ENCODE measurements at places on chromosomes 7 and 10.

GRCh38 chr10:14407567-14407966, 76.8 kb upstream of the FRMD4A start:
- DNase-seq, result no peak
- no peak overlapping the region for H3K4me3 ChIP-seq
- peaks cover 20% of the 10 kb centered on the region for H3K27me3 ChIP-seq
- no peak overlapping the region for H3K27ac ChIP-seq
- no peaks in the 10 kb centered on the region for H3K4me1 ChIP-seq
- no peaks in the 10 kb centered on the region for H3K36me3 ChIP-seq

DNA sequence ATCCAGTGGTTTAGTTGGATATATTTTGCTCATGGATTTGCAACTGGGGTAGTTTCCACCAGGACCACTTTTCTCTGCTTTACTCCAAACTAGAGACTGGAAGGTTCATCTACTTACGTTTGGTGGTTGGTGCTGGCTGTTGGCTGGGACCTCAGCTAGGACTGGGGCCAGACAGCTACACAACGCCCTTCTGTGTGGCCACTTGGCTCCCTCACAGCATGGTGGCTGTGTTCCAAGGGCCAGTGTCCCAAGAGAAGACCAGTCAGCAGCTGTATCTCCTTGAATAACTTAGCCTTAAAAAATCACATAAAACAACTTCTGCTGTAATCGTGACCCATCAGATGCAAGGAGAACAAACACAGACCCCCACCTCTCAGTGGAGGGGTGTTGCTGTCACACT, 4.2 kb upstream of the KCNH2 start:
- no peak overlapping the region for H3K4me3 ChIP-seq
- H3K36me3 ChIP-seq, result no peaks in the 10 kb centered on the region
- H3K27me3 ChIP-seq, result peaks cover 23% of the 10 kb centered on the region
- no peak for DNase-seq
- H3K27ac ChIP-seq, result no peak overlapping the region

GRCh38 chr10:100683004-100683403, 62.4 kb upstream of the PAX2 start:
- H3K4me3 ChIP-seq, result no peak overlapping the region
- no peak for DNase-seq
- H3K4me1 ChIP-seq, result no peaks in the 10 kb centered on the region
- peaks cover 17% of the 10 kb centered on the region for H3K27me3 ChIP-seq

GRCh38 chr10:29240986-29241660, 47.7 kb upstream of the LYZL1 start:
- DNase-seq, result no peak
- H3K4me1 ChIP-seq, result no peaks in the 10 kb centered on the region
- no peak overlapping the region for H3K4me3 ChIP-seq
- H3K27me3 ChIP-seq, result peaks cover 14% of the 10 kb centered on the region

GRCh38 chr7:46208635-46209525, 287.8 kb upstream of the IGFBP3 start:
- no peaks in the 10 kb centered on the region for H3K4me1 ChIP-seq
- no peaks in the 10 kb centered on the region for H3K27me3 ChIP-seq
- no peak for DNase-seq
- H3K36me3 ChIP-seq, result no peaks in the 10 kb centered on the region

DNA sequence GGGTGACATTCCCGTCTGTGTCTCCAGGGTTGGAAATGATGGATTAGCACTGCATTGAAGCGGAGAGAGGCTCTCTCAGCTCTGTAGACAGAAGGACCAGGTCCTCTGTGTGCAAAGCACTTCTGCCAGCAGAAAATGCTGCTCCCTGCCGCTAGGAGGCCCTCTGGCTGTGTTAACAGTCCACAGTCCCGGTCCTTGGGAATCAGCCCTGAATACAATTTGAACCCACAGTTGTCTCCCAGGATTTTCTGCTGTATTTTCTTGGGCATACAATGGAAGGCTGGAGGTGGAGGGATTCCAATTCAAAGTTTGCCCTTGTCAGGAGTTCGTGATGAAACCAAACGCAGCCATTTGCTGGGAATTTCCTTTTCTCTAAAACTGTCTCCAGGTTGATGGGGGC, 205.2 kb downstream of the GLRX3 start:
- DNase-seq, result peak; percentile 18
- no peak overlapping the region for H3K4me3 ChIP-seq
- no peaks in the 10 kb centered on the region for H3K36me3 ChIP-seq

GRCh38 chr7:15555381-15555859, 6.4 kb downstream of the AGMO start:
- no peak for DNase-seq
- H3K27me3 ChIP-seq, result no peaks in the 10 kb centered on the region
- no peak overlapping the region for H3K4me3 ChIP-seq
- H3K36me3 ChIP-seq, result no peaks in the 10 kb centered on the region
- no peak overlapping the region for H3K27ac ChIP-seq

DNA sequence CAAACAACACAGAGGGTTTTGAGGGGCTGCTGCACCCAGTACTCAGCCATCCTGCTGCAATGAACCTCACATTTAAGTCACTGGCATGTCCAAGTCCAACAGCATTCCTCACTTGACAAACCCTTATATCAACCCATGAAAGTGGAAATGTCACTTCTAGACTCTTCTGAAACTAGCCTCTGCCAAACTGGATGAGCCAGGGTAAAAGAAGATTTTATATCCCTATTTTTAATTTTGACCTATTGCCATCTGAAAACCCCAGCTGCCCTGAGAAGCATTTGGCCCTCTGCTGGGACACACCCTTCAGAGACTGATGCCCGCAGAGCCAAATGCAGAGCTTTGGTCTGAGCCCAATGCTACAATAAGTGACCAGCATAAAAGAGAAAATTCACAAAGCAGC, 201.1 kb downstream of the ANK3 start:
- H3K36me3 ChIP-seq, result no peaks in the 10 kb centered on the region
- no peaks in the 10 kb centered on the region for H3K27me3 ChIP-seq
- no peak overlapping the region for H3K4me3 ChIP-seq
- no peaks in the 10 kb centered on the region for H3K4me1 ChIP-seq

DNA sequence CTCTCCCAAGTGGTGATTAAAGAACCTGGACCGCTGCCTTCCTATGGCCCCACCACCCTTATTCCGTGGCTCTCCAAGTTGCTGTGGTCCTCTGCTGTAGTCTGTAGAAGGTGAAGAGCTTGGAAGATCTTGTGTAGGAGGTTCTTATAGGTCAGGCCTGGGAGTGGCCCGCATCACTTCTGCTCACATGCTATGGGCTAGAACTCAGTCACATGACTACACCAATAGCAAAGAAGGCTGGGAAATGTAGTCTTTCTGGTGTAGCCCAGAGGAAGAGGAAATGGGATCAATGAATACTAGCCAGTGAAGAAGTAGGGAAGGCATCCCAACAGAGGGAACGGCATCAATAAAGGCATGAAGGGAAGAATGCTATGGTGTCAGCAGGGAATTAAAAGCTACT, 41.3 kb upstream of the AOAH start:
- no peaks in the 10 kb centered on the region for H3K4me1 ChIP-seq
- no peak overlapping the region for H3K4me3 ChIP-seq
- H3K36me3 ChIP-seq, result no peaks in the 10 kb centered on the region
- no peak overlapping the region for H3K27ac ChIP-seq
- H3K27me3 ChIP-seq, result no peaks in the 10 kb centered on the region
- DNase-seq, result peak; percentile 17

DNA sequence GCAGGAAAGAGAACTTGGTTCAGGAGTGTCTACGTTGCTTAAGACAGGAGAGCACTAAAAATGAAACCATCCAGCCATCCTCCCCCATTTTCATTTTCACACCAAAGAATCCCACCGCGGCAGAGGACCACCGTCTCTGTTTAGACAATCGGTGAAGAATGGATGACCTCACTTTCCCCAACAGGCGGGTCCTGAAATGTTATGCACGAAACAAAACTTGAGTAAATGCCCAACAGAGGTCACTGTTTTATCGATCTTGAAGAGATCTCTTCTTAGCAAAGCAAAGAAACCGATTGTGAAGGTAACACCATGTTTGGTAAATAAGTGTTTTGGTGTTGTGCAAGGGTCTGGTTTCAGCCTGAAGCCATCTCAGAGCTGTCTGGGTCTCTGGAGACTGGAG, 1.4 kb upstream of the IL6 start:
- peaks cover 58% of the 10 kb centered on the region for H3K4me1 ChIP-seq
- H3K36me3 ChIP-seq, result no peaks in the 10 kb centered on the region
- peak; percentile 58 for DNase-seq
- no peak overlapping the region for H3K4me3 ChIP-seq
- peak overlapping the region; percentile 29 for H3K27ac ChIP-seq

GRCh38 chr7:29825775-29826529, 19.6 kb downstream of the WIPF3 start:
- no peak overlapping the region for H3K4me3 ChIP-seq
- H3K27me3 ChIP-seq, result no peaks in the 10 kb centered on the region
- no peak overlapping the region for H3K27ac ChIP-seq
- H3K4me1 ChIP-seq, result no peaks in the 10 kb centered on the region
- no peaks in the 10 kb centered on the region for H3K36me3 ChIP-seq

- H3K36me3 ChIP-seq, result peaks cover 53% of the 10 kb centered on the region
- DNase-seq, result peak; percentile 44
- no peak overlapping the region for H3K4me3 ChIP-seq
- no peaks in the 10 kb centered on the region for H3K27me3 ChIP-seq
- H3K4me1 ChIP-seq, result no peaks in the 10 kb centered on the region
- H3K27ac ChIP-seq, result no peak overlapping the region
Measured at GRCh38 chr7:50595491-50596102, 30.4 kb upstream of the DDC start.

GRCh38 chr10:76492026-76492425, 1060.6 kb downstream of the LRMDA start:
- H3K27ac ChIP-seq, result no peak overlapping the region
- no peak for DNase-seq
- H3K27me3 ChIP-seq, result no peaks in the 10 kb centered on the region
- no peak overlapping the region for H3K4me3 ChIP-seq
- no peaks in the 10 kb centered on the region for H3K4me1 ChIP-seq

GRCh38 chr7:105346593-105347322, 42.0 kb downstream of the SRPK2 start:
- no peak overlapping the region for H3K4me3 ChIP-seq
- no peaks in the 10 kb centered on the region for H3K27me3 ChIP-seq
- H3K36me3 ChIP-seq, result no peaks in the 10 kb centered on the region
- DNase-seq, result no peak
- no peak overlapping the region for H3K27ac ChIP-seq

DNA sequence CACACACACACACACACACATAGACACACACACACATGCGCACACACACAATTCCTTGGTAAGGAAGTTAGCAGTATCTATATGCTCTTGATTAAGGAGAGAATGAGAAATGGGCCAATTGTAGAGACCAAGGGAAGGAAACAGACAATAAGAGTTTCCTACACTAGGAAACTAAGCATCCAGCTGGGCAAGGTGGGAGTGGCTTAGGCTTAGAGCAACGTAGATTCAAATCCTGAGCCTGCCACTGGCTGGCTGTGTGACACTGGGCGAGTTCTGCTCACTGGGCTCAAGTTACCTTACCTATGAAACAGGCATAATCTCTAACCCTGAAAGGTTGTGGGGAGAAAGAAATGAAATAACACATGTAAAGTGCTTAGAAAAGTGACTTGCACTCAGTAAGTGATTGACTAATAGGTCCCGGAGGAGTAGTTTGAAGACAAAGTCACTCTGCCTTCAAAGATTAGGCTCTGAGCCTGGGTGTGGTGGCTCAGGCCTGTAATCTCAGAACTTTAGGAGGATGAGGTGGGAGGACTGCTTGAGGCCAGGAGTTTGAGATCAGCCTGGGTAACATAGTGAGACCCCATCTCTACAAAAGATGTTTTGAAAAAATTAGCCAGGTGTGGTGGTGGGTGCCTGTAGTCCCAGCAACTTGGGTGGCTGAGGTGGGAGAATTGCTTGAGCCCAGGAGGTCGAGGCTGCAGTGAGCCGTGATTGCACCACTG, 701.4 kb downstream of the PARD3 start:
- H3K36me3 ChIP-seq, result no peaks in the 10 kb centered on the region
- H3K4me3 ChIP-seq, result no peak overlapping the region
- no peak for DNase-seq
- no peak overlapping the region for H3K27ac ChIP-seq
- peaks cover 10% of the 10 kb centered on the region for H3K27me3 ChIP-seq

DNA sequence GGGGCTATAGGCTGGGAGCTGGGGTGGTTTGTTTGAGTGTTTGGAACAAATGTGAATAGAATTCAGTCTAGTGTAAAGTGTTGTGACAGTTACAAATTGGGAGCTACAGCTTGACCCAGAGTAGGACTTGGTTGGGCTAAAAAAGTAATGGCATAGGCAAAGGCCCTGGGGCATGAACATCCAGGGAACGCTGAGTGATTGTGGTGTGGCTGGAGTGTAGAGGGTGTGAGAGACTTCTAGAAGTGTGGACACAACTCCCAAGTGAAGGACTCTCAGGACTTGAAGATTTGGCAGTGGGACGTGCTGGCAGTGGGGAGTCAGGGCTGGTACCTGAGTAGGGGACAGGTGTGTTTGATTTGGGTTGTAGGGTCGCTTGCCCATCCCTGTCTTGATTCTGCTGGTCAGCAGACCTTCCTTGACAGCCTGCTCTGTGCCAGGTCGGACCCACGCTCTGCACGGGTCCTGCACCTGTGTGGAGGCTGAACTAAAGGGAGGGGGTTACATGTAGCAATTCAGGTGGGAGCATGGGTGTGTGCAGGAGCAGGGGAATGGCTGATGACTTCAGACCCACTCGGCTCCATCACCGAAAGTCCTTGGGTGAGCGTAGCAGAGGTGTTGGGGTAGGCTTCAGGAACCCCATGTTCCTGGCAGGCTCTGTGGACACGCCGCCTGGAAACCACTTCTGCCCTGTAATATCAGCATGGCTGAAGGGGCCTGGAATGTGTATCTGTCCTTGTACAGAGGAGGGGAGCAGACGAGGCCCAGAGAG, 43.3 kb downstream of the ZMIZ1 start:
- no peak for DNase-seq
- no peaks in the 10 kb centered on the region for H3K27me3 ChIP-seq
- no peak overlapping the region for H3K4me3 ChIP-seq
- peaks cover 9% of the 10 kb centered on the region for H3K36me3 ChIP-seq

- DNase-seq, result no peak
- H3K27ac ChIP-seq, result peak overlapping the region; percentile 24
Measured at GRCh38 chr7:102988631-102989560, 76.1 kb downstream of the LRRC17 start.

DNA sequence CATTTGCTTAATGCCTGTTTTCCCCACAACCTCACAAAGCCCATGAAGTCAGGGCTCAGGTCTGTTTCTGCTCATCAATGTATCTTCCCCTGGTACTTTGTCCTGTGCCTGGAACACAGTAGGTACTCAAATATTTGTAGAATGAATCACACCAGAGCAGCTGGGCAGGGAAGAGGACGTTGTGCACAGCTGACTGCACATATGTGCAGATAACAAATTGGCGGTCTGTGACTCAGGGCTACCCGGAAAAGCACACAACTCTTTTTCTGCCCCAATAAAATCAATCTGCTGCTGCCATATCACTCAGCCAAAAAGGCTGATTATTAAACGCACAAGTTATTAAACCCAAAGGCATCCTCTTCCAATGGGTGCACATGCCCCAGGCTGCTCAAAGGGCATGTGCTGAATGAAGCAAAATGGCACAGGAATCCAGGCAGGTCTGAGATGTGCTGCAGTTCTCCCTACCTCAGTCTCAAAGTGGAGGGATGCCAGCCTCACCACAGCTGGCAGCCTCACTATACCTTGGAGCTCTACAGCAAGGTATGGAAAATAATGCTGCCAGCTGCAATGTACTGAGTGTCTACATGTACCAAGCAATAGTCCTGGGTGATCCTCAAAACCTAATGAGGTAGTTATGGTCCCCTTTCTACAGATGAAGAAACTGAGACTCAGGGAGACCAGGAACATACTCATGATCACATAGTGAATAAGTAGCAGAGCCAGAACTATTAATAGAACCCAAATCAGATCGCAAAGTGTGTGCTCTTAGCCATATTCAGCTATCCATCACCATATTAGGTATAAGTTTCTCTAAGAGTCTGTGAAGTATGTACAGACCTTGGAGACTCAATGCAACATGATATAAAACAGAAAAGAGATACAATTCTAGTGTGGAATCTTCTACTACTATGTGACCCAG, 43.4 kb downstream of the SORBS1 start:
- H3K4me3 ChIP-seq, result no peak overlapping the region
- peaks cover 35% of the 10 kb centered on the region for H3K4me1 ChIP-seq
- DNase-seq, result peak; percentile 73
- H3K27ac ChIP-seq, result no peak overlapping the region

Data from K562 (cell line).